ENCODE measurements at places on chromosomes 13 and 19.

GRCh38 chr13:36131222-36131930 is at the start of gene DCLK1:
Gene DCLK1 (minus strand): TSS chr13:36131382.
- DNase-seq, result peak; percentile 22

GRCh38 chr13:66663711-66664110 is 566.4 kb downstream of the PCDH9 start:
- DNase-seq, result no peak

DNA sequence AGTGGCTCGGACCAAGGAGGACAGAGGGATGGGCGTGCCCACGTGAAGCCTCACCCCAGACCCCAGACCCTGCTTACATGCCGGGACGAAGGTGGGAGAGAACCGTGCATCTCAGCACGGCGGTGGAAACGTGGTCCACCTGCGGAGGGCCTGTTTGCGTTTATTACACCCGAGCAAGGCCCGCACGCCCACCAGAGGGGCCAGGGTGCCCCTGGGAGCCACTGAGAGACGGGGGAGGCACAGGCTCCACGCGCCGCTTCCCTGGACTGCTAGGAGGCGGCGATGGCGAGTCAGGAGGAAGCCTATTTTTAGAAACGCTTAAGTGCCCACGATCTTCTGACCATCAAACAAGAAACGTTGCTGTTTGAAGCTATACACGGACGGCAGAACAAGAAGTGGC is 80.7 kb downstream of the ATP11A start:
- DNase-seq, result no peak

DNA sequence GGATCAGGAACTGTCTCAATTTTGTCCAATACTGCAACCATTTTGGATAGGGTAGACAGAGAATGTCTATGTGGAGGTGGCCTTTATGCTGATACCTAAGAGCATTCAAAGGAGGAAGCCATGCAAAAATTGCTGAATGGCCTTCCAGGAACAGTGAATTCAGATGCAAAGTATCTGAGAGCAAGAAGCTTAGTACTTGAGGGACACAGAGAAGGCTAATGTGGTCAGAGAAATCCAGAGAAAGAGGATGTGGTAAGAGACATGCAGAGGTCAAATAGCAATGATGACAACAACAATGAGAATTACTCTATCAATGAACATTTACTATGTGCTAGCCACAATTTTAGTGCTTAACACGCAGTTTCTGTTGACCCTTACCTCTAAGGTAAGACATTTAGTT is 785.6 kb upstream of the KLHL1 start:
- DNase-seq, result no peak

DNA sequence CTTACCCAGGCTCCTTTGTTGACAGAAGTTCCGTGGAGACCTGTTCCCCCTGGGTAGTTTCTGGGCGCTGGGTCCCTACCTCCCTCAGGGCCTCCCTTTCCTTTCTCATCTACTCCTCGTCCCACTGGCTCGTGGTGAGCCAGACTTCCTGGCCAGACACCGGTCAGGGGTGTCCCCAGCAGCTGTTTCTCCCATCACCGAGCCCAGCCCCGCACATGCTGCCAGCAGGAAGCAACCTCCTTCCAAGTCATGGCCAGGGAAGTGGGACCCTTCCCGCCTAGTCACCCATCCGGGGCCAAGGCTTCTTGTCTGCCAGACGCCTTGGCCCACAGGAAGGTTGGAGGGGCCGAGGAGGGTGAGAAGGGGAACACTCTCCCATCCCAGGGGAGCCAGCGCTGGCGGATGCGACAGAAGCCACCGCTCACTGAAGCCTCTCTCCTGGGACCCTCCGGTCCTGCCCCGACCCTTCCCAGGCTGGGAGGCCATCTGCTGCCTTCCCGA is 5.7 kb downstream of the PAK4 start:
- no peak for DNase-seq

DNA sequence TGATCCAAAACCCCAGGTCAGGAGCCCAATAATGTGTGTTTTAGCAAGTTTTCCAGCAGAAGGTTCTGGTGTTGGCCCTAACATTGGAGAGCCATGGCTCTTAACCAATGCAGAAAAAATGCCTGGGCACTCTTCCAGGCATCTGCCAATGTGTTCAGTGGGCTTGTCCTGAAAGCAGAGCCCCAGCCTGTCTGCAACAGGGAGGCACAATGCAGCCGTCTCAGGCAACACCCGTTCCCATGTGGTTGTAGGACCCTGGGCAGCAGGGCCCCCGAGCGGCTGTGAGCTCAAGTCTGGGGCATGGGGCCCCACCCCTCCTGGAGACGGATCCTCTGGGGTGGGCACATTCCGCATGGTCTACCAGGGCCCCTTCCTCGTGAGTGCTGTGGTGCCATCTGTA is 58.1 kb upstream of the SIAH3 start:
- DNase-seq, result no peak

GRCh38 chr19:18737954-18738351 is 53.2 kb downstream of the COMP start:
- no peak for DNase-seq

GRCh38 chr19:52602941-52603340 is 32.9 kb downstream of the ZNF701 start:
- no peak for DNase-seq

- no peak for DNase-seq
Observed at GRCh38 chr19:19120308-19121231, 17.7 kb downstream of the TMEM161A start.

DNA sequence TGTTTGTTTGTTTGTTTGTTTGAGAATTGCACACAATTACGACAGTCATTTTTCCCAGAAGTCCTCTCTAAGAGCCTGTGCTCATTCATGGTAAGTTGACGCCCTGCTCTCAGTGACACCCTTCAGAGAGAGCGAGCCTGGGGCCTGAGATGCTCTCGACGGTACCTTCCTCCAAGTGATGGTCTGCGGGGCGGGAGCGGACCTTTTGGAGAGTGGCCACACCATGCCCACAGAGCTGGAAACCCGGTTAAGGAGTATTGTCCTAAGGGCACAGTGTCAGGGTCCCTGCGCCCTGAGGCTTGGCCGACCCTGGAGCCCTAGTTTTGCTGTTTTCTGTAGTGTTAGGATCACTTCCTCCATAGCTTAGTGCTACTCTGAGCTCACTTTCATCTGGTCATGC is 3.6 kb downstream of the POP4 start:
- DNase-seq, result no peak

DNA sequence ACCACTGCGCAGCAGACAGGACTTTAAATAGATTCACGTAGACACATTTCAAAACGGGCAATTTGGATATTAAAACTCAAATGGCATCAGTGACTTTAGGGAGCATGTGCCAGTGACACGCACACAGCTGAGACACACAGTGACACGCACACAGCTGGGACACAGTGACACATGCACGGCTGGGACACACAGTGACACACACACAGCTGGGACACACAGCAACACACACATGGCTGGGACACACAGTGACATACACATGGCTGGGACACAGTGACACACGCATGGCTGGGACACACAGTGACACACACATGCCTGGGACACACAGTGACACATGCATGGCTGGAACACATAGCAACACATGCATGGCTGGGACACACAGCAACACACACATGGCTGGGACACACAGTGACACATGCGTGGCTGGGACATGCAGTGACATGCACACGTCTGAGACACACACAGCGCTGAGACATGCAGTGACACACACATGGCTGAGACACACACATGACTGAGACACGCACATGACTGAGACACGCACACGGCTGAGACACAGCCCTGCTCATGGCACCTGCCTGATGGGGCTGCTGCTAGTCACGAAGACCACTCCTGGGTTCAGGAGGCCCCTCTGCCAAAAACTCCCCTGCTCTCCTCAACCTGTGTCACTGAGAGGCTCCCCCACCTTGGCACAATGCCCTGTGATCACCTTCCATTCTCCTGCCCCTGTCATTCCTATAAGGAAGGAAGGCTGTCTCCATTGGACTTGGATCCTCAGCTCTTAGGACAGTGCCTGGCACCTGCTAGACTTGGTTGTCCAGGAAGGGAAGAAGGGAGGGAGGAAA is 52.5 kb downstream of the SOX1 start:
- DNase-seq, result no peak

GRCh38 chr13:20610006-20610405 is 43.0 kb downstream of the IFT88 start:
- DNase-seq, result no peak

- no peak for DNase-seq
Observed at GRCh38 chr13:102914339-102914930, 68.6 kb downstream of the ERCC5 start.

DNA sequence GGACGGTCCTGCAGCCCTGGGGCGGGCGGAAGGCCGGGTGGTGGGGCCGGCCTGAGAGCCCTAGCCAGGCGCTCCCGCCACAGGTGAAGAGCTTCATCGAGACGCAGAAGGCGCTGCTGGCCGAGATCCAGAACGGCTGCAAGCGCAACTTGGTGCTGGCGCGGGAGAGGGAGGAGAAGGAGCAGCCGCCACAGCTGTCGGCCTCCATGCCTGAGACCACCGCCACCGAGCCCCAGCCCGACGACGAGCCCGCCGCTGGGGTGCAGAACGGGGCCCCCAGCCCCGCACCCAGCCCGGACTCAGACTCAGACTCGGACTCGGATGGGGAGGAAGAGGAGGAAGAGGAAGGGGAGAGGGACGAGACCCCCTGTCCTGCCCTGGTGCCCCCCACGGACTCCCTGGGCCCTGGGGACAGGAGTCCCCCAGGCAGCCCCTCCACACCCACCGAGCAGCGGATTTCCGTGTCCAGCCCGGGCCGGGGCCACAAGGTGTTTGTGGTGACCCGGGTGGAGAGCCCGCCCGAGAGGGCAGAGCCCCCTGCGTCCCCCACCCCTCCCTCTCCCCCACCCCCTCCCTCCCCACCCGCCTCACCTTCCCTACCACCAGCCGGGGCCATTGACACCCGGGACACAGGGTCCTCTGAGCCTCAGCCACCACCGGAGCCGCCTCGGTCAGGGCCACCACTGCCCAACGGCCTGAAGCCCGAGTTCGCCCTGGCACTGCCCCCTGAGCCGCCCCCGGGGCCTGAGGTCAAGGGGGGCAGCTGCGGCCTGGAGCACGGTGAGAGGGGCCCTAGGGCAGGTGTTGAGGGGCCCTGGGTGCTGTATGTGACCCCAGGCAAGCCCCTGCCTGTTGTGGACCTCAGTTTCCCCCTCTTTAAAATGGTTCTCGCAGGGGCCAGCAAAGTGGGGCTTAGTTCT is 15.3 kb downstream of the NKPD1 start:
- DNase-seq, result no peak

- peak; percentile 28 for DNase-seq
Observed at GRCh38 chr19:58361900-58362271, 665 bp downstream of the ZNF497 start.

GRCh38 chr19:35141837-35142605 is 1.0 kb upstream of the FXYD7 start:
- no peak for DNase-seq

DNA sequence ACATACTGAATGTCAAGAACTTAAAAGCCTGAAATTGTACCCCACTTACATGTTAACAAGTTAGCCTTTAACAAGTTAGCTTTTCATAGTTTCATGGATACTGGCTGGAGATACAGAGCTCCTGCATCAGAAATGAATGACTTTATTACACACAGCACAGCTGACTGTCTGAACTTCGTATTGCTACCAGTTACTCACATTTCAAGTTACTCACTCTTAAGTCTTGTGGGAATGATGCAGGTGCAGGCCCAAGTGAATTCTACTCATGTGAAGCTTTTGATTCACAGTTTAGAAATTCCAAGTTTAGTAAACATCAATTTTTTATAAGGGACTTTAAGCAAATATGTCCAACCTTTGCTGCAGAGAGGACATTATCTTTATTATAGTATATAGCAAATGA is 762.2 kb upstream of the PRR20A start:
- DNase-seq, result no peak

DNA sequence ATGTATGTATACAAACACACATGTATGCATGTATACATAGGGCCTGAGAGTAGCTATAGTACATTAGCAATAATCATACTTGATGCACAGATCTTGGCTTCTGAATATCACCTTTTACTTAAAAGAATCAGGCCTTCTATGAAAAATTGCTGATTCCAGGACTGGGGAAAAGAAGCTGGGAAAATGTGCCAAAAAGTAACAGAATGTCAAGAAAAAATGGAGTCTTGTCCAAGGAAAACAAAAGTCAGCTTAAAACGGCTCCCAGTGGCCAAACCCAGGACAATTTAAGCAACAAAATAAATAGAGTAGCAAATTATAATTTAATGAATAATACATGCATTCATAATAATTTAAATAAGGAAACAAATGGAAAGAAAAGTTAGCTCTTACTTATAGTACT is 2104.9 kb downstream of the PCDH9 start:
- DNase-seq, result no peak

- peak; percentile 35 for DNase-seq
Observed at GRCh38 chr19:39307046-39307821, 11.0 kb downstream of the IFNL1 start.

GRCh38 chr13:22175815-22176214 is 504.9 kb downstream of the FGF9 start:
- no peak for DNase-seq

DNA sequence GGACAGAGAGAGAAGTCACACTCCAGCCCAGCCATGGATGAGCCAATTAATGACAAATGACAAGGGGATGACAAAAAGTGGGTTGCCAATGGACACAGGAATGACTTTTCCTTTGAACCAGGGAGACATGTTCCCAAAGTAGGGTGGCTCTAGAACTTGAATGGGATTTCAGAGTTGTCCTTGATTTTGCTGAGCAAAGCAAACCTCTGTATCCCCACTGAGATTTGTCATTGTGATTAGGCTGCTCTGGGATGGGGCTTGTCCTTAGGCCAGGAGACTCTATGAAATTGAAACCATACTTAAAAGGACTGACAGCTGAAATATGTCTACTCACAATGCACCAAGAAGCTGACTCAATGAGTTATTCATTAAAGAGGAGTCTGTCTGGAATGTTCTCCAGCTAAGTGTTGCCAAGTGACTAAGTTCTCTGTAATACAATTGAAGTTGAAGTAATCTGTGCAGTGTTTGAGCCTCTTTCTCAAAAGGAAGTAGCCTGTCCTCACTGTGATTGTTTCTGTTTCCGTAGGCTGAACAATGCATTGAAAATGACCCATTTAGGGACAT is 69.0 kb upstream of the PCDH9 start:
- no peak for DNase-seq

DNA sequence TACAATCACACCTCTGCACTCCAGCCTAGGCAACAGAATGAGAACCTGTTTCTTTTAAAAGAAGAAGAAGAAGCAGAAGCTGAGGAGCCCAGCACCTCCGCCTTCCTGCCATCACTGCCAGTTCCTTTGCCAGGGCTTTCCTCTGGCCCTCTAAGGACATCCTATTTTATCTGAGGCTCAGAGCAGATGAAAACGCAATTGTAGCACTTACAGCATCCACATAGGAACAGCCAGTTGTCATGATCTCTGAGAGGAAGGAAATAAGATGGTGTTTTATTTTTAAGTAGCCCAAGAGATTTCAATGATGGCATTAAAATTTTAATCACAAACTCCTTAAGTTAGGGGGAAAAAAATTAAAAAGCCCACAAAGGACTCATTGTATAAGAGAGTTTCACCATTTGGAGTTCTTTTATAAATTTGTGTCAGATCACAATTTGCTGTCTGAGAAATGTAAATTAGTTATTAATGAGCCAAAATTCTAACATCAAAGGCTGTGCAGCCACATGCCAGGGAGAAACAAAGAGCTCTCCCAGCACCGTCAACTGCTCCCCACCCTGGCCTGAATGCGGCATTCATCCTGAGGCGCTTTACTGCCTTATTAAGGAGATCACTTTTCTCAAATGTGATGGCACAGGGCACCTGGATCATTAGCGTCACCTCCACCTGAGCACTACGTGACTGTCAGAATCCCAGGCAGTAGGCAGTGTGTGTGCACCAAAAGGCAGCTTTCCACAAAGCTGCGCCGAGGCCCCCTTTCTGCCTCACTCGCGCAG is 393.0 kb downstream of the FOXO1 start:
- DNase-seq, result no peak
